Endothelial cell of umbilical vein (primary cell): ENCODE measurements at places on chromosomes 3 and 15. TPM values are rescaled to one million over a fixed set of nuclear protein-coding genes. Genes with fewer than 3 reads are reported as not detected.
A peak's percentile ranks its signal among the peaks of the same experiment; 100 is the strongest.

The SOX14 gene
- total RNA-seq = not detected in 2 replicates

The AP3B2 gene
- total RNA-seq = not detected in 2 replicates

The TMPRSS7 gene
- not detected in 2 replicates for total RNA-seq

The HIGD2B gene
- not detected in 2 replicates for total RNA-seq

The CFAP100 gene
- total RNA-seq = not detected in 2 replicates

The TMEM115 gene
- total RNA-seq = 43.2 and 44.7 TPM in 2 replicates

The TGM4 gene
- 0.24 and 0.39 TPM in 2 replicates for total RNA-seq

The GOLGA8H gene
- 2.3 and 3.3 TPM in 2 replicates for total RNA-seq

The C3orf70 gene
- total RNA-seq = 0.18 and 0.20 TPM in 2 replicates

The GOLGA6L7 gene
- total RNA-seq = not detected in 2 replicates

The CRABP1 gene
- not detected in 2 replicates for total RNA-seq

The CIDEC gene
- total RNA-seq = not detected in 2 replicates

The STAC gene
- total RNA-seq = 0.88 TPM in 1 of 2 replicates, not detected in the other

DNA sequence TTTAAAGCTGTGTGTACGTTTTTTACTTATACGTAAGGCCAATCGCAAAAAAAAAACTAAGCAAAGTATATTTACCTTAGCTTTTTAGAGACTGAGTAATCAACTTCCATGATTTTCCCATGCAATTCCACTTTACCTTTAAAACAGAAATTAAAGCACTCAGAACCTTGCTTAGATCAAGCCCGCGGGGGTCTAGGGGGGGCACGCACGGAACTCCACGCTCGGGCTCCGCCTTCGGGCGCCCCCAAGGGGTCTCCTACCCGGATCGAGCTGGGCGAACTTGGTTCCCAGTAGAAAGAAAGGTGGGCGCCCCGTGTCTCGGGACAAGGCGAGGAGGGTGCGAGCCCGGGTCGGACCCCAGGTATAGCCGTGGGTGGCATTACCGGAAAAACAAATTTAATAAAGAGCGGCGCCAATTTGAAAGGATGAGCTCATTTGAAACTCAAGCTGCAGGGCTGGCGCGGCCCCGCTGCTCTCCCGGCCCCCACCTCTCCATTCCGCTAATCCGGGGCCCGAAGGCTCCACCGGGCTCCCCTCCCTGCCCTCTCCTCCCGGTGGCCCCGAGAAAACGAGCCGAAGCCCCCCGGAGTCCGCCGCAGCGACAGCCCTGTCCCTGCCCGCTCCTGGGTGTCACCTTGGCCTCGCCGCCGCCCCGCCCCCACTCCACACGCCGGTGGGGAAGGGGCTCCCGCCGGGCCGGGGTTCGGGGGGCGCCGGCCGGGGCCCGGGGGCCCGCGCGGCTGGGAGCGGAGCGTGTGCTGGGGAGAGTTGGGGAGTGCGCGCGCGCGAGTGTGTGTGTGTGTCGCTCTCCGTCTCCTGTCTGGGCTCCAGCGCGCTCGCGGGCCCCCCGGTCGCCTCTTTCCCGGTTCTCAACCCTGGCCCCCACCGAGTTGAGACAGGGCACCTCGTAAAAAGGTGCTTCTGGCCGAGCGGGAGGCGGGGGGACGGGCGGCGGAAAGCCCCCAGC lies 1.5 kb downstream of the IGF2BP2 start:
- peak; percentile 51 for DNase-seq

GRCh38 chr3:168951884-168952283 lies 711.6 kb downstream of the MECOM start:
- DNase-seq = no peak

DNA sequence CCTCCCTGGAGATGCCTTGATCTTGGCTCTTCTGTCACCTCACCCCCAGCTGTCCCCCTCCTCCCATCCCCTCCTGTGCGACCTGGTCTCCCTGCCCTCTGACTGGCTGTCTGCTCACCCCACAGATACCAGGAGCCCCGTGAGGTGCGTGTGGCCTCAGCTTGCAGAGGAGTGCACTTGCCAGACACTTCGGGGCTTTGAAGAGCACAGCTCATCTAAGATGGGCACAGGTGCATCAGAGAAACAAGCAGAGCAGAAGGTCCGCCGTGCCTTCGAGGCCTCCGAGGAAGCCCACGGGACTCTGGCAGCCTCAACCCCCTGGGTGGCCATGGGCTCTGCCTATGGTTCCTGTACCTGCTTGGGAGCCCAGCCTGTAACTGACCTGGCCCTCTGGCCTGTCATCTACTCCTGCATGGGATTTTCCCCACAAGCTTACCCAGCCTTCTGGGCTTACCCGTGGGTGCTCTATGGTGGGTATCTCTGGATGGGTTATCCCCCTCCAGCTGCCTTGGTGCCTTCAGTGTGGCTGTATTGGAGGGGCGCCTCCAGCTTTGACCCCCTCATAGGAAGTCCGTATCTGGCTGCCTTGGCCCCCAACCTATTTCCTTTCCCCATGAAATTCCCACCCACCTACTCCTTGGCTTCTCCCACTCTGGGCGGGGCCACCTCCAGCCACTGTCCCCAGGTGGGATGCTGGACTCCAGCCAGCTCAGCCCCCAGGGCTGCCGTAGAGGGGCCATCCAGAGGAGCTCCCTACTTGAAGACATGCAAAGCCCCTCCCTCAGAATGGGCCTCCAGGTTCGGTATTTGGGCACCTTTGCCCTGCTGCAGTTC lies 3.8 kb downstream of the PRR23E start:
- DNase-seq = no peak

GRCh38 chr3:118984699-118985098 lies 49.9 kb downstream of the IGSF11 start:
- no peak for DNase-seq

DNA sequence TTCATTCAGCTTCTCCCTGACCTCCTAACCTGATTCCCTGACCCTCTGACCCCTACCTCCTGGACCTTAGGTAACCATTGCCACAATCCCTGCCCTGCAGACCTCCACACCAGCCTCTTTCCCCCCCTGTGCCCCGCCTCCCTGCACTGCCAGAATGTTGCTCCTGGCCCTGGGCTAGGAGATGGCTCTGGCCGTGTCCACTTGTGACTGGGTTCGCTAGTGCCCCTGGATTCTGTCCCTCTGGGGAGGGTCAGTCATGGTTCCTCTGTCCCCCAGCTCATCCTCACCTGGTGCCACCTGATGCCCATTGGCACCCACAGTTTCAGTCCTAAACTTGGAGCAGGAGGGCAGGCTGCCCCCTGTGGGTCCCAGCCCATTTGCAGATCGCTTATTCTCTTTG lies 56.2 kb upstream of the PRR23E start:
- DNase-seq = no peak

DNA sequence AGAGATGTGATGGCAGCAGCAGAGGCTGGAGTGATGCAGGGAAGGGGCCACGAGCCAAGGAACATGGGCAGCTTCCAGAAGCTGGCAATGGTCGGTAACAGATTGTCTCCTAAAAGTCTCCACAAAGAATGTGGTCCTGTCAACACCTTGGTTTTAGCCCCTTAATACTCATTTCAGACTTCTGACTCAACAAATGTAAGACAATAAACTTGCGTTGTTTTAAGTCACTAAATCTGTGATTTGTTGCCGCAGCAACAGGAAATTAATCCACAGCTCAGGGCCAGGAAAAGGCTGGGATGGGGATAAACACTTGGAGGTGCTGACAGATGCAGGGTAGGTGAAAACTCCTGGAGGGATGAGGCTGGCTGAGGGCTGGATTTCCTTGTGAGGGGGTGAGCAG lies 69.9 kb downstream of the OXNAD1 start:
- peak; percentile 27 for DNase-seq

GRCh38 chr3:73707772-73708171 lies 83.0 kb upstream of the PDZRN3 start:
- DNase-seq = no peak

DNA sequence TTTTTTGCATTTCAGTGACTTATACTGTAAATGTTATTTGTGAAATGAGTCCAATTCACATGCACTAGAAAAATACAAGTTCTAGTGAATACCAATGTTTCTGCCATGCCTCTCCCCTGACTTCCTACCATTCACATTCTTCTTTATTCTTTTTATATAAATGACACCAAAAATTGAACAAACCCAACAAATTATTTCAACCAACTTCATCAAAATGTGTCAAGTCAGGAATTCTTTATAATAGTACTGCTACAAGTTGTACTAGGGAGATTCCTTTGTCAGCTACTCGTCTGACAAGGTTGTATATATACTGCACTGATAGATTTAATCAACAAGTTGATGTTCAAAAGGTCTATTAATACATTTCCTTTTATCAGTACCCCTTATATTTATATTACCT lies 3.0 kb downstream of the TBL1XR1 start:
- no peak for DNase-seq

- DNase-seq = no peak
Observed at GRCh38 chr3:180184816-180185215, 148.1 kb upstream of the PEX5L start.

- DNase-seq = no peak
Observed at GRCh38 chr3:187361835-187362234, 6.3 kb upstream of the RTP4 start.

GRCh38 chr3:197189623-197190022 lies 108.8 kb downstream of the DLG1 start:
- DNase-seq = peak; percentile 39

GRCh38 chr3:14531856-14532395 lies 8.2 kb downstream of the GRIP2 start:
- DNase-seq = no peak

DNA sequence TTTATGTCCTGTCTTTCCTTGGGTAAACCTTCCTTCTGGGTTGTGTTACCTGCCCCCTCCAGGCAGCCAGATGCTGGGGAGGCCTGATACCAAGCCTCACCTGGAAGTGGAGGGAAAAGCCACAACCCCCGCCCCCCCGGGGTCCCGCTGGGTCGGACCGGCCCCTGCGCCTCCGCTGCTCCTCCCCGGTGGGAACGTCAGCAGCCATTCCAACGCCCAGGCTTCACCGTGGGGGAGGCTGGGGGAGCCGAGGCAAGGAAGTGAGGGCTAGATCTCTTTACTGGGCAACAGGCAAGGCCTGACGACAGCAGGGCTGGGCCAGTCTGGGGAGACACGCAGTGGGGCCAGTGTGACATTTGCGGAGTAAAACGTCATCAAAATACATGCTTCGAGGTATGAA lies 53.0 kb upstream of the SNRPA1 start:
- DNase-seq = no peak

DNA sequence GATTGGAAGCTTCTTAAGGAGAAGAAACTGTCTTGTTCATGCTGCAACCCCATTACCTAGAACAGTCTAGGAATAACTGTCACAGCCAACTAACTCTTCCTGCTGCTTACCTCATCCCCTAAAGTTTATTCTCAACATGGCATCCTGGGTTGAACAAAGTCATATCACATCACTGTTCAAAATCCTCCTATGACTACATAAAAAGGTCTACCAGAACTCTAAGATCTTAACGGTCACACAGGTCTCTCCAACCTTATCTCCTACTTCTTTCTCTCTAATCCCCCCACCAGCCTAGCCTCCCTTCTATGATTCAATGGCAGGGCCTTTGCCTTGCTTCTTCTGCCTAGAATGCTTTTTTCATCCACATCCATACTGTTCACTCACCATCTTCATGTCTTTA lies 69.3 kb downstream of the CLASP2 start:
- DNase-seq = no peak

- peak; percentile 36 for DNase-seq
Observed at GRCh38 chr3:165854696-165855095, 17.5 kb upstream of the BCHE start.

DNA sequence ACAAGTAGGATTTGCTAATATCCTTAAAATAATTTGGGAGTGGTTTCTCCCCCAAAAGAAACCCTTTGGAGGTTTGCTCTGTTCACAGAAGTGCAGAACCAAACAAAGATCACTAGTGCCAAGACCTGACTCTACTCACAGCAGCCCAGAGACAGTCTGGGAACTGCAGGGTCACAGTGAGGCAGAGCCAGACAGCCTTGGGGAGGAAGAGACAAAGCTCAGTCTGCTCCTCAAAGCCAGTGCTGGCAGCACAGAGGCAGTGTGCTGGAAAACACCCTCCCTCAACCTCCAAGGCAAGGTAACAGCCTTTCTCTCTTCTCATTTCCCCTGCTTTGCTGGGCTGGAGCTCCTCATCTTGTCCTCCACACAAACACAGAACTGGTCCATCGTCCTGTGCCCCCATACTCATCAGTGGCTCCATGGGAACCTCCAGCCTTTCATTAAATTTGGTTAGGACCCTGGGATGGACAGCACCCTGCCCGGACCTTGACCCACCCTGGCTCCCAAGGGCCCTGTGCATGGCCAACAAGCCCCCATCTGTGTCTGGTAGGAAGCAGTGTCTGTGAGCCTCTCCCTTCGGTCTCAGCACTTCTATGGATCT lies 12.6 kb downstream of the RAB6B start:
- DNase-seq = no peak

GRCh38 chr15:82731527-82731926 lies 21.9 kb upstream of the AP3B2 start:
- no peak for DNase-seq

DNA sequence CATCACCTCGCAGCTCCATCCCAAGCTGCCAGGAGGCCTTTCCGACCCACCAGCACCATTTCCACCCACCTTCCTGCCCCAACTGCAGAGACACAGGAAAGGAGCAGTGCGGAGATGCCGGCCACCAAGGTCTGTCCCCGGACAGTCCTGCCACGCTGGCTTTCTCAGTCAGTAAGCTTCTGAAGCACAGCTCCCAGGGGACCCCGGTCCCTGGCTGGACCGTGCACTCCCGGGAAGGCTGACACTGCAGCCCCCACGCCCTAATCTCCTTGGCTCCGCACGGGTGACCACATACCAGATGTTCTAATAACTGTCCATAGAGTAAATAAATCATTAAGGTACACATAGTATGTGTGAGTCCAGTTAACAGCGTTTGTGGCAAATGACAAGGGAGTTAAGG lies 73.5 kb downstream of the VGLL4 start:
- DNase-seq = no peak

- DNase-seq = no peak
Observed at GRCh38 chr15:55387027-55387426, 21.1 kb downstream of the CCPG1 start.

- DNase-seq = no peak
Observed at GRCh38 chr3:76551739-76552138, 488.2 kb upstream of the ROBO2 start.

DNA sequence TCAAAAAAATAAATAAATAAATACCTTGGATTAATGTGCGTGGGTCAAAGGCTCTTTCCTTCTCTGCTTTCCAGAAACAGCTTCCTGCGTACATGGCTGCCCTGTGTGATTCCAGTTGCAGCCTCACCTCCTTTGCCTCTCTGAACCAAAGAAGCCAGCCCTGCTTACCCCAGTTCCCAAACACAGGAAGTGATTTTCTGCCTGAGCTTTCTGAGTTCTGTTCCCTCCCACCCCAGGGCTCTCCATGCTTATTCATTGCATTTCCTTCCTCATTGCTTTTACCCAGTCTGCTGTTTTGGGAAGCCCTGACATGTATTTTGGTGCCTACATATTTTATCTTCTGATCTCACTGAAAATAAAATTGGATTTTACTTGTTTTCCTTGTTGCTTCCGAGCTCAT lies 15.4 kb downstream of the ZSCAN2 start:
- DNase-seq = peak; percentile 41

DNA sequence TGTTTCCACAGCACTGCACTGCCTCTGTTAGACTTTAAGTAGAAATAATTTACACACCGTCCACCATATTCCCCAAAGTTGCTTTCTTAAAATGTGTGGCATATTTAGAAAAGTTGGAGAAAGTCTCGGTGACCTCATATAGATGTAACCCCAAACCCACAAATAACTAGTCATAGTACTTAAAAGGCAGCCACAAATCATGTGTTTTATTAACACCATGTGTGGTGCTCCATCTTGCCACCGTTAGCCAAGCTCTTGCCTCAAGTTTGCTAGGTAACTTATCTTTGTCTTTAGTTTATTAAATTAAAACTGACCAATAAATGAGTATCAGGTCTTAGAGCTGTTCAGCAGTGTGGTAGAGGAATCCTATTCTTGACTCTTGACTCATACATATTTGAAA lies 257.9 kb downstream of the UBE2E2 start:
- no peak for DNase-seq

- DNase-seq = no peak
Observed at GRCh38 chr3:16404349-16404895, 109.1 kb downstream of the RFTN1 start.
